ENCODE measurements at places on chromosomes 6 and 20. TPM values are rescaled to one million over a fixed set of nuclear protein-coding genes. Genes with fewer than 3 reads are reported as not detected.
A peak's percentile ranks its signal among the peaks of the same experiment; 100 is the strongest.

DNA sequence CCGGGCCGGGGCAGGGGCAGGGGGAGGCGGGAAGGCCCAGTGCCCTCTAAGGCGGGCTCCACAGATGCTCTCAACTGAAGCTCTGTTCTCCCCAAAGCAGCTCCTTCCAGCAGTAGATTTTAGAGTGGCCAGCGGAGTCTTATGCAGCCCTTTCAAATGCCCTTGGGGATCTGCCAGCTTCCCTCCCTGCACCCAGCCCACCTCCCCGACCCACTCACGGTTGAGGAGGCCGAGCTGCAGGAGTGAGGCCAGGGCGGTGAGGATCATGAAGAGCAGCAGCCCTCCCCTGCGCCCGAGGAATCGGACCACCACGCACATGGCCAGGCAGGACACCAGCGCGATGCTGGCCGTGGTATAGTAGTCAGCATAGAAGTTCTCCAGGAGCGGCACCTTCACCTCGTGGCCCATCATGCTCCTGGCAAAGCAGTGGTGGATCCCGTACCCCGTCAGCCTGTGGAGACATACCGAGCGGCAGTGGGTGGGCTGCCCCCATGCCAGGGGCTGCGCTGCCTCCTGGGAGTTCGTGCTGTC is 28.0 kb downstream of the PSMG4 start:
- no peaks in the 10 kb centered on the region for H3K27me3 ChIP-seq
- H3K27ac ChIP-seq, result no peak overlapping the region
- peaks cover 5% of the 10 kb centered on the region for H3K36me3 ChIP-seq

Gene TSHZ2
- 2.4 TPM for total RNA-seq

DNA sequence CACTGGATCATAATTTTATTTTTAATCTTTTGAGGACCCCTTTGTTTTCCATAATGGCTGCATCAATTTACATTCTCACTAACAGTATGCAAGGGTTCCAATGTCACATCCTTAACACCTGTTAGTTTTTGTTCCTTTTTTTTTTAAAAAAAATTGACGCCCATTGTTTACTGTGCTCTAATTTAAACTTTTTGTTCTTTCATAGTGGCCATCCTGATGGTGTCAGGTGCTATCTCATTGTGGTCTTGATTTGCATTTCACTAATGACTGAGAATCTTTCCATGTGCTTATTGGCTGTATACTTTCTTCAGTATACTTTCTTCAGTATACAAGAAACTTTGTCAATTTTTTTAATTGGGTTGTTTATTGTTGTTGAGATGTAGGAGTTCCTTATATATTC is 347.0 kb downstream of the RNGTT start:
- DNase-seq, result no peak
- no peaks in the 10 kb centered on the region for H3K4me1 ChIP-seq
- no peaks in the 10 kb centered on the region for H3K27me3 ChIP-seq
- no peaks in the 10 kb centered on the region for H3K36me3 ChIP-seq
- H3K27ac ChIP-seq, result no peak overlapping the region
- H3K4me3 ChIP-seq, result no peak overlapping the region

GRCh38 chr6:107666981-107667601 is 157.0 kb downstream of the SCML4 start:
- no peak overlapping the region for H3K4me3 ChIP-seq
- no peaks in the 10 kb centered on the region for H3K27me3 ChIP-seq
- peaks cover 35% of the 10 kb centered on the region for H3K4me1 ChIP-seq

- H3K27ac ChIP-seq, result no peak overlapping the region
- DNase-seq, result no peak
- H3K27me3 ChIP-seq, result no peaks in the 10 kb centered on the region
- H3K4me1 ChIP-seq, result no peaks in the 10 kb centered on the region
These were observed 144.2 kb downstream of the PACRG start for GRCh38 chr6:162871966-162872365.

- no peaks in the 10 kb centered on the region for H3K27me3 ChIP-seq
- no peak overlapping the region for H3K4me3 ChIP-seq
- H3K27ac ChIP-seq, result no peak overlapping the region
- no peaks in the 10 kb centered on the region for H3K36me3 ChIP-seq
These were observed 358.3 kb upstream of the SULF2 start for GRCh38 chr20:48143435-48144081.

Gene PNPLA1
- 0.09 TPM for total RNA-seq

Gene HUS1B
- 0.19 TPM for total RNA-seq

Gene GSTA2
- total RNA-seq, result 0.14 TPM

DNA sequence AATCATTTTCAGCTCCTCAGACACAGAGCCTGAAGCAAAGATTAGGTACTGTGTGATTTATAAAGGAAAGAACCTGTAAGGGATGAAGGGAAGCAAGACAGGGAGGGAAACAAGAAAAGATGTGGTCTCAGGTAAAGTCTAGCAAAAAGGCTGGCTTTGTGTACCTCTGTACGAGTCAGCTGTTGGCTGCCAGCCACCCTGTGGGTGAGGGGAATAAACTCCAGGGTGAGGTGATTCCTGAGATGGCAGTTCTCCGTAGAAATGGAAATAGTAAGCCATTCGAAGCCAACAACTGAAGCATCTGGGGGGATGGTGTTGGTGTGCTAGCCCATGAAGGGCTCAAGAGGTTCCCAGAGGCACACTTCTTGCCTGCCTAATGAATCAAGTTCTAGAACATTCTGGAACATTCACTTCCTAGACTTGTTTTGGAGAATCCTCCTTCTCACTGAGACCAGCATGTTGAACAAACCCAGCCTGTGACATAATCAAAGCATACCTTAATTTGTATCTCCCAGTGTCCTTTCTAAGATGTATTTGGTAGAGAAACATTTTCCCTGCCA is 10.6 kb upstream of the TTPAL start:
- H3K27ac ChIP-seq, result no peak overlapping the region
- no peak overlapping the region for H3K4me3 ChIP-seq
- H3K36me3 ChIP-seq, result no peaks in the 10 kb centered on the region
- no peaks in the 10 kb centered on the region for H3K4me1 ChIP-seq
- peaks cover 7% of the 10 kb centered on the region for H3K27me3 ChIP-seq
- DNase-seq, result no peak

- no peaks in the 10 kb centered on the region for H3K4me1 ChIP-seq
- no peak overlapping the region for H3K27ac ChIP-seq
- H3K4me3 ChIP-seq, result no peak overlapping the region
- H3K36me3 ChIP-seq, result no peaks in the 10 kb centered on the region
- H3K27me3 ChIP-seq, result no peaks in the 10 kb centered on the region
These were observed 6.6 kb downstream of the KIF25 start for GRCh38 chr6:168004023-168004422.

- H3K27me3 ChIP-seq, result no peaks in the 10 kb centered on the region
- no peak overlapping the region for H3K27ac ChIP-seq
- DNase-seq, result peak; percentile 14
- peaks cover 7% of the 10 kb centered on the region for H3K4me1 ChIP-seq
These were observed 280.4 kb downstream of the PTPRK start for GRCh38 chr6:128240024-128240428.

GRCh38 chr6:4114123-4114522 is 21.3 kb downstream of the ECI2 start:
- no peak for DNase-seq
- no peak overlapping the region for H3K27ac ChIP-seq
- H3K27me3 ChIP-seq, result no peaks in the 10 kb centered on the region
- H3K36me3 ChIP-seq, result peaks cover 15% of the 10 kb centered on the region
- H3K4me3 ChIP-seq, result no peak overlapping the region

DNA sequence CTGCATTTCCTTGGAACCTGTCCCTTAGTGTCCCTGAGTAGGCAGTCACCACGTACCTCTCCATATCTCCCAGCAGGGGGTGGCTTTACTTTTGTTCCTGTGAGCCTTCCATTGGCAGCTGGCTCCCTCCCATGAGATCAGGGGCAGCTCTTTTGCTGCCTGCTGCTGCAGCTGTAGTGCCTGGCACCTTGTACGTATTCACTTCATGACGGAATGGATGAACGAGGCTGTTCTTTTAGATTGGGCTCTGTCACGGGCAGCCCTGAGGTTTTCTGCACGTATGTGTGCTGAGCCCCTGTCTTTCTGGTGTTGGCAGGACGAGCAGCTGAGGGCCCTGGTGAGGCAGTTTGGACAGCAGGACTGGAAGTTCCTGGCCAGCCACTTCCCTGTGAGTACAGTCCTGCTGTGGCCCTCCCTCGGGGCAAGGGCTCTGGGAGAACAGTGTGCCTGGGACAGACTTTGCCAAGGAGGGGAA is 14.6 kb downstream of the MYBL2 start:
- peaks cover 10% of the 10 kb centered on the region for H3K36me3 ChIP-seq
- peak overlapping the region; percentile 70 for H3K27ac ChIP-seq
- H3K4me3 ChIP-seq, result no peak overlapping the region

DNA sequence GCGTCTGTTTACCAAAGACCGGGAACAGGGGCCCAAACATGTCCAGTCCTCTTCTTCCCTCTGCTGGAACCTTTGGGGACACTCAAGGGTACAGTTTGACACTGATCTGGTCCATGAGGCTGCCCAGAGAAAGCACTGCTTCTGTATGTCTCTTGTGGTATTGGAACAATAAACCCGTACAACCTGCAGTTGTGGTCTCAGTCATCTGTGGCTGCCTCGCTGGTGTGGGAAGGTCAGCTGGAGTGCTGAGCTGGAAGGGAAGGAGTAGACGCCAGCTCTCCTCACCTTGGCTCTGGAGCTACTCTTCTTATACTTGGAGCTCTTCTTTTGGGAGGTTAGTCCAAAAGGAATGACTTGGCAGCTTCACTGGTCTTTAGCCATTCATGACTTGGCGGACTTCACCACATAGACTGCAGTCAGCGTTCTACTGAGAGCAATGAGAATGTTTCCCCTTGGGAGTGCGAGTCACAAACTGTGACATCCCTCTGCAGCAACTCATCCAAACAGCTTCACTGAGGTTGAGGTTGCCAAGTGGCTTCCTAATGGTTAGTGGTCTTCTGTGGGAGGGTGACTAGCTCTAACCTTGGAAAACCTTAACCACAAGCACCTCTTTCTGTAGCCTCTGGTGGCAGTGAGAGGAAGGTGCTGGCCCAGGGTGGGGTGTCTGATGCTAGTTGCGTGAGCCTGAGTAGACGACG is 81.2 kb downstream of the ASXL1 start:
- no peaks in the 10 kb centered on the region for H3K27me3 ChIP-seq
- no peak for DNase-seq
- H3K27ac ChIP-seq, result no peak overlapping the region
- no peaks in the 10 kb centered on the region for H3K4me1 ChIP-seq

Gene FAM83C
- total RNA-seq, result under 0.01 TPM

Gene SIGLEC1
- 0.90 TPM for total RNA-seq

Gene GLP1R
- under 0.01 TPM for total RNA-seq

GRCh38 chr6:122631571-122632249 is 21.5 kb downstream of the PKIB start:
- DNase-seq, result no peak
- H3K4me3 ChIP-seq, result no peak overlapping the region
- H3K27me3 ChIP-seq, result no peaks in the 10 kb centered on the region
- no peaks in the 10 kb centered on the region for H3K36me3 ChIP-seq
- H3K4me1 ChIP-seq, result no peaks in the 10 kb centered on the region

DNA sequence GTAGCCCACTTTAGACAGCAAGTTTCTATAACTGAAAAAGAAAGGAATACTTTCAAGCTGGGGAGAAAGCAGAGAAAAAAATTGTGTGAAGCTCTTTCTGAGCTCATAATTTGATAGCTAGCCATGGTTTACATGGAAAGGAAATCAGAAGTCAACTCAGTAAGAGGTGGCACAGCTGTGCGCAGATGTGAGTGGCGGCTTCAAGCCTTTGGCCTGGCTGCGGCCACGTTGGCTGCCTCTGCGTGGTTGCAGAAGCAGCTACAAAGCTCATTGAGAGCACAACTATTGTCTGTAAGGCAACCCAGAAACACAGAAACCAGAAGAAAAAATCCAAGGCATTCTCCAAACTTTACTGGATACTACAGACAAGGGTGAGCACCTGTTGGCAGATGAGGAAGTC is 136.9 kb downstream of the SASH1 start:
- H3K4me1 ChIP-seq, result no peaks in the 10 kb centered on the region
- H3K36me3 ChIP-seq, result no peaks in the 10 kb centered on the region
- DNase-seq, result no peak
- no peaks in the 10 kb centered on the region for H3K27me3 ChIP-seq

DNA sequence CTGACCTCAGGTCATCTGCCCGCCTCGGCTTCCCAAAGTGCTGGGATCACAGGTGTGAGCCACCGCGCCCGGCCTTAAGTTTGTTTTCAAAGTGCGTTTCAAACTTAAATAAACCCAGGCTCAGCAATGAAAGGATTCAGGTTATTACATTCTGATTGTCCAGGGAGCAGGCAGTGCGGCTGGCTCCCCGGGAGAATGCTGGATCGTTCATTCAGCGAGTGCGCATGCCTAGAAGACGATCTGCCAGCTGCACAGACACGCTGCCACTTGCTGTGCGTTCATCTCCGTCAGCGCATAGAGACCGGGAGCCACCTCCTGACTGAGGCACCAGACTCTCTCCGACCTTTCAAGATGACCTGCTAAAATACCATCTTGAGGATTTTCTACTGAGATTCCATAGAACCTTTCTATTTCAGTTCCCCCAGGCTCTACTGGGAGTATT is 163.9 kb upstream of the ZNF217 start:
- H3K27me3 ChIP-seq, result no peaks in the 10 kb centered on the region
- H3K4me3 ChIP-seq, result no peak overlapping the region
- H3K36me3 ChIP-seq, result no peaks in the 10 kb centered on the region
- peaks cover 15% of the 10 kb centered on the region for H3K4me1 ChIP-seq
- H3K27ac ChIP-seq, result no peak overlapping the region

Gene LPA
- 0.14 TPM for total RNA-seq

DNA sequence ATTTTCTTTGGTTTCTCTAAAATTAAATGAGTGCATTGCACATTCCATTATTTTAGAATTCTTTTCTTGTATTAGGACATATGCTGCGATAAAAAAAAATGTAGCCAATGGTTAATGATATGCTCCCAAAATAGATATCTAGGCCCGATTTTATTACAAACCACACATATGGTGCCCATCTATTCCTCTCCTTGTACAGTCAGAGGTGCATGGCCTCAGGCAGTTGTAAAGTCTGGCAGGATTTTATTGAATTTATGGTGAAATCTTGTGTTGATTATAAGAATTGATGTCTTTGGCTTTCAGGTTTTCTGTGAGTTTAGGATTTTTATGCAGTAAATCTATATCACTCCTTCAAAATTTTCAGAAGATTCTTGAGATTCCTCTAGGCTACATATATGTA is 192.2 kb downstream of the RFPL4B start:
- DNase-seq, result no peak
- H3K27ac ChIP-seq, result no peak overlapping the region
- H3K4me3 ChIP-seq, result no peak overlapping the region

GRCh38 chr6:98839781-98840361 is 5.5 kb downstream of the POU3F2 start:
- H3K27ac ChIP-seq, result no peak overlapping the region
- peaks cover 8% of the 10 kb centered on the region for H3K4me1 ChIP-seq

Gene CNKSR3
- total RNA-seq, result 5.4 TPM

- peaks cover 2% of the 10 kb centered on the region for H3K27me3 ChIP-seq
- DNase-seq, result no peak
- no peaks in the 10 kb centered on the region for H3K36me3 ChIP-seq
- no peak overlapping the region for H3K27ac ChIP-seq
- H3K4me3 ChIP-seq, result no peak overlapping the region
These were observed 72.7 kb upstream of the ISM1 start for GRCh38 chr20:13148402-13148801.
